ENCODE measurements at places on chromosomes 3 and 15.

DNA sequence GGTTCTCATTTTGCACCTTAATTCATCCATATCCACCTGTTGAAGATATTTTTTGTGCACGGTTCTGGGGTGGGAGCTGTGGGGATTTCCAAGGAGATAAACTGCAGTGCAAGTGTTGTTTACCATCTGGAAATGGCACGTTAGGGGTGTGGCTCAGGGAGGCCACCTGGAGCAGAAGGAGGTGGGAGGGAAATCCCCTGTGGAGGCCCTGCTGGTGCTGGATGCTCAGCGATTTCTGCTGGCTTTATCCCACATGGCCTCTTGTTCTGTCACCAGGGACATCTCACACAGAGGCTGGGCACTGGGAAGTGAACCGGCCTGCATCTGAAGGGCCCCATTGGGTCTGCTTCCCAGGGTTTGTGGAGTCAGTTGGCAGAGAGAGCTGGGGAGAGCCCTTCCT is 24.3 kb downstream of the TRPM1 start:
- DNase-seq: no peak

DNA sequence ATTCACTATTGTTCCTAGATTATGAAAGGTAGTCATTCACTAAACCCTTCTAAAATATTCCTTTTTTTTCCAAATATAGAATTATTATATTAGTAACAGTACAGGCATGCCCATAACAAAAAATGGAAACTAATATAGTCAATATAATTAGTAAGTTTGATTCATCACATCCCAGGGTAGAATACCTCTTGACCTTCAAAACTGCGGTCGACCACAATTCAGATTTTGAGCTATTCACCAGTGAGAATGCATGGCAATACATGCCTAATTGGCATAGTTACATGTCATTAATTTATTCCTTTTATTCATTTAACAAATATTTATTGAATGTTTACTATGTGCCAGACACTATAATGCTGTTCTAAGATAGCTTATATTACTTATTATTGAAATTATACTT is 98.0 kb downstream of the CHL1 start:
- no peak for DNase-seq

- no peak for DNase-seq
Observed at GRCh38 chr3:83894223-83894622, 1064.6 kb upstream of the CADM2 start.

DNA sequence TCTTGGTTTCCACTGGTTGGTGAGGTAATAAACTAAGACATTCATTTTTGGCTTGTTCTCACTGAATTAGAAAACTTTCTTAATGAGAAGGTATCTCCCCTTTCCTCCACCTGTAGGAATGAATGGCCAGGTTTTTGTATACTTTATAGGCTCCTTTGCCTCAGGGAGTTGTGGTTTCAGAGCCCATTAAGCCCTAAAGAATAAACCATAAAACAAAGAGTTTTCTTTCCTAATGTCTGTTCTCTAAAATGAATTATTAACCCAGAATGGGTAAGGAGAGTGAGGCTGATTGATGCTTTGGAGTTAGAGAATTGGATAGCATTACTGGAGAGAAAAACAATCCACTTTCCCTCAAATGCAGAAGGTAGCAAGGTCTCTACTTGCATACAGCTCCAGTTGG is 67.6 kb downstream of the TIGIT start:
- no peak for DNase-seq

DNA sequence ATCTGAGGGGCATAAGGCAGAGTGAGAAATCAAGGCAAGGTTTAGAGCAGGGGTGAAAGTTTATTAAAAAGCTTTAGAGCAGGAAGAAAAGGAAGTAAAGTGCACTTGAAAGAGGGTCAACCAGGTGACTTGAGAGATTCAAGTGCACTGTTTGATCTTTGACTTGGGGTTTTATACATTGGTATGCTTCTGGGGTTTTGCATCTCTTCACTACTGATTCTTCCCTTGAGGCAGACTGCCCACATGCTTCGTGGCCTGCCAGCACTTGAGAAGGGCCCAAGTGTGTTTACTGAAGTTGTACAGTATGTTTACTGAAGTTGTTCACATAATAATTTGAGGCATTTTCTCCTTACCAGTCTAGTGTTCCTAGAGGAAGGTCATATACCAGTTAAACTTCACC is 367.0 kb upstream of the UBE2E2 start:
- DNase-seq: no peak

DNA sequence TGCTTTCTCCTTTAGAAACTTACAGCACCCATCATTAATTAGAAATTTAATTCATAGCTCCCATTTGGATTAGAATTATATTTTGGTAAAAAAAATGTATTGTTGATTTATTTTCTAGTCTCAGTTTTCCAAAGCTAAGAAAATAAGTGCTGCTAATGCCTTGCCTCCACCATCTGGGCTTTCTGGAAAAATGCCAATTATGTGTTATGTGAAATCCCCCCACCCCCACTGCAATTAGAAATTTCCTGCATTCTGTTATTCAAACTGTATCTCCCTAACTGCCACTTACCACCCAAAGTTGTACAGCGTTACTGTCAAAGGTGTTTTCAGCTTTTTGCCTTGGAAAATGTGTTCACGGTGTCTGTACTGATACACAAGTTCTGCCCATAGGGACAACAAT is 617.2 kb upstream of the UBE2E2 start:
- DNase-seq: no peak

- no peak for DNase-seq
Observed at GRCh38 chr3:147425388-147425850, 16.3 kb downstream of the ZIC1 start.

- DNase-seq: no peak
Observed at GRCh38 chr15:78408961-78409360, 29.1 kb upstream of the IREB2 start.

DNA sequence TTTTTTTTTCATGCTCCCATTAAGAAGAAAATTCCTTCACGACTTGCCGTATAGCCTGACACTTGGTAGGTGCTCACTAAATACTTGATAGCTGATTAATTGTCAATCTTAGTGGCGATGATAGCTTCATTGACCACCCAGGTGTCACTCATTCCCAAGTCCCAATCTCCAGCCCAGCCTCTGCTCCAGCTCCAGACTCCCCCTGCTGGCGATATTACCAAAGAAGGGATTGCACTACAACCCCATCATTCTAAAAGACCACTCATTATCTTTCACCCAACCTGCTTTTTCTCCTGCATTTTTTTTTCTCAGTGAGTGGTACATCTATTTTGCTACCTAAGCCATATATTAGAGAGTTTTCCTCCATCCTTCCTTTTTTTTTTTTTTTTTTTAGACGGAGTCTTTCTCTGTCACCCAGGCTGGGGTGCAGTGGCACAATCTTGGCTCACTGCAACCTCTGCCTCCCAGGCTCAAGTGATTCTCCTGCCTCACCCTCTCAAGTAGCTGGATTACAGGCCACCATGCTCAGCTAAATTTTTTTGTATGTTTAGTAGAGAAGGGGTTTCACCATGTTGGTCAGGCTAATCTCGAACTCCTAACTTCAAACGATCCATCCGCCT is 19.5 kb upstream of the COMMD2 start:
- DNase-seq: peak; percentile 44

DNA sequence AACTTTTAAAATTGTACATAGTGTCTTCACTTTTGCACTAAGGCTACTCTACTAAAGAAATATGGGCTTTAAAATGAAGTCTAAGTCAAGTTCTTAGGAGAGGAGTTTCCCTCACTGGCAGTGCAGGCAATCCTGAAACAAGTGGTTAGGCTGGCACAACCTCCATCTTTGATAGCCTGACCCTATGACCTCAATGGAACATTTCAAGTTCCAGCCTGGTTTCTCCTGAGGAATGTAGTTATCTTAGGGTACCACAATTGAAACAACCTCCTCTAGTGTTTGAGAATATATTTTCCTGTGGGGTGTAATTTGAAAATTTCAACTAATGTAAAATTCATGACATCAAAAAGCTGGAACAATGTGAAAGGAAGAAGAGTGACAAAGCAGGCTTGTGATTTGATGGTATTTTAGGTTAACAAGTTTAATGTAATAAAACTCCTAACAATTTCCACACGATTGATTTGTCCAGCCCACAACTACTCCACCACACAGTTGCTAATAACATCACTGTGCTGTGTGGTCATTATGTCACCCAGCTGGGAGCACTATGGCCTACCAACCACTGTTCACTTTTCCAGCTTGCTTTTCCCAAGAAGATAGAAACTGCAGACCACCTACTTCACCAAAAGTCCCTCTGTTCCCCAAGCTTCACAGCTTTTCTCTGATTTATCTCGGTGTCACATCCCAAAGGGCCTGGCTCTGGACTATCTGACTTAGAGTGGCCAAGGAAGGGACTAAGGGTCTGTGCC is 1.8 kb downstream of the WWTR1 start:
- no peak for DNase-seq

GRCh38 chr15:87661454-87662355 is 594.8 kb downstream of the NTRK3 start:
- no peak for DNase-seq

DNA sequence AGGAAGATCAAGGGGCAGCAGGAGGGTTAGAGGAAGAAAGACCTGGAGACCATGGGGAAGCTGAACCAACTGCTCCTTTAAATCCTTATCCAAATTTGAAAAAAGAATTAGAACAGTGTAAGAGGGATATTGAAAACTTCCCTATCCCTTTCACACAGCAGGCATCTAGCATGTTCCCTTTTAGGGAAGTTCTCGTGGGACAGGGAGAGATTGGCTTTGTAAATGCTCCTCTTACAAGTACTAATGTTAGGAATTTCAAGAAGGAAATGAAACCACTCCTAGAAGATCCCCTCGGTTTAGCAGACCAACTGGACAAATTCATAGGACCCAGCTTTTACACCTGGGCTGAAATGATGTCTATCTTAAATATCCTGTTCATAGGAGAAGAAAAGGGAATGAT is 41.5 kb downstream of the PPCDC start:
- DNase-seq: no peak

DNA sequence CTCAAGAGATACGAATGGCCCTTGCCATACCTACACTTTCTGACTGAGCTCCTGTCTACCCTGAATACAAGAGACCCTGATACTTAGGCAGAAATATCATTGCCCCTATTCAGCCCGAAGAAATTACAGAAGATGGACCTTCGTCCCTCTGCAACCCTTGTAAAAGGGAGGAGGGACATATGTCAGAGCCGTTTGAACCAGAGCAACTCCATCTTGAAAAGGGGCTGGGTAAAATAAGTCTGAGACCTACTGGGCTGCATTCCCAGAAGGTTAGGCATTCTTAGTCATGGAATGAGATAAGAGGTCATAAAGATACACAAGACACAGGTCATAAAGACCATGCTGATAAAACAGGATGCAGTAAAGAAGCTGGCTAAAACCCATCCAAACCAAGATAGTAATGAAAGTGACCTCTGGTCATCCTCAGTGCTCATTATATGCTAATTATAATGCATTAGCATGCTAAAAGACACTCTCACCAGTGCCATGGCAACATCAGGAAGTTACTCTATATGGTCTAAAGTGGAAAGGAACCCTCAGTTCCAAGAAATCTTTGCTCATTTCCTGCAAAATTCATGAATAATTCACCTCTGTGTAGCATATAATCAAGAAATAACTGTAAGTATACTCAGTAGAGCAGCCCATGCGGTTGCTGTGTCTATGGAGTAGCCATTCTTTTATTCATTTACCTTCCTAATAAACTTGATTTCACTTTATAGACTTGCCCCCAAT is 49.7 kb upstream of the GPD1L start:
- no peak for DNase-seq

- no peak for DNase-seq
Observed at GRCh38 chr3:50605901-50606326, 5.7 kb downstream of the CISH start.

DNA sequence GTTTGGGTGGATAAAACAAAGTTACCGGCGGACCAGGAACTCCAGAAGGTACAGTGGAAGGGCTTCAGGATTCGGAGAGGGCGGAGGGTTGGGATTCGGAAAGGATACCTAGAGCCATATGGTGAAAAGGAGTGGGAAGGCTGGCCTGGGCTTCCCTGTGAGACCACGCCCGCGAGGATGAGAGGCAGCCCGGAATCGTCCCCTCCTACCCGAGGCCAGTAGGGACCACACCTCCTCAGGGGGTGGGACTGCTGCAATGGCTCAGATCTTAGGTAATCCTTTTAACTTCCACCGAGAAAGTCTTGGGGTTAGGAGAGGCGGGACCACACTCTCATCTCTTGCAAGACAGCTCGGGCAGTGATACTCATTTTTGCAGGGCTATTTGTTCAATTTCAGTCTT is 511.3 kb downstream of the OCA2 start:
- DNase-seq: no peak

DNA sequence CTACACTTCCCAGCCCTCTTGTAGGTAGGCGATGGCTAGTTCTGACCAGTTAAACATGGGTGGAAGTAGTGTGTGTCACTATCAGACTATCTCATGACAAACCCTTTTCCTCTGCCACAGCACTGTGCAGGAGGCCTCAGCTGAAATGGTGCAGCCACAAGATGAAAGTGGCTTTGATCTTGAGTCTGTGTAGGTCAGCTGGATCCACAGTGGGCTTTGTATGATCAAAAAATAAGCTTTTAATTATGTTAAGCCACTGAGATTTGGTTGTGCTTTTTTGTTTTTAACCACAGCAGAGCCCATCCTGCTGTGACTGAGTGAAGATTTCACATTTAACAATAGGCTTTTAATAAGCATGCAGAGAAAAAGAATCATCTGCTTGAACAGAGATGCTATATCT is 19.7 kb downstream of the RCN2 start:
- no peak for DNase-seq

GRCh38 chr3:179247289-179248015 is 3.5 kb downstream of the KCNMB3 start:
- DNase-seq: no peak

GRCh38 chr3:124263168-124263567 is 271.2 kb upstream of the ROPN1 start:
- DNase-seq: no peak

DNA sequence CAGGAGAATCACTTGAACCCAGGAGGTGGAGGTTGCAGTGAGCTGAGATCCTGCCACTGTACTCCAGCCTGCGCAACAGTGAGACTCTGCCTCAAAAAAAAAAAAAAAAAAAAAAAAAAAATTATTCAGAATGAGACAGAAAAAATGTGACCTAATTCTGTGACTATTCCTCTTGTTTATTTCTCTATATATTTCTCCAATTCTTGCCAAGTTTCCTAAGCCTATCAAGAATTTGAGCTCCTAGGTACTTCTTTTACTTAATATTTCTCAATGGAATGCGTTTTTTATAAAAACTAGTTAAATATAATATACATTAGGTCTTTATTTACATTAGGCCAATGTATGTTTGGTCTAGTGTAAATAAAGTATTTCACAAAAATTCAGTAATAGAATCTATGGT is 86.8 kb downstream of the NAALADL2 start:
- DNase-seq: no peak

Measured in CD4-positive, alpha-beta T cell treated with Interleukin-6 for 4 hours (primary cell).